Ecto neural progenitor cell (in vitro differentiated cells): ENCODE measurements at places on chromosomes 5 and 9.

DNA sequence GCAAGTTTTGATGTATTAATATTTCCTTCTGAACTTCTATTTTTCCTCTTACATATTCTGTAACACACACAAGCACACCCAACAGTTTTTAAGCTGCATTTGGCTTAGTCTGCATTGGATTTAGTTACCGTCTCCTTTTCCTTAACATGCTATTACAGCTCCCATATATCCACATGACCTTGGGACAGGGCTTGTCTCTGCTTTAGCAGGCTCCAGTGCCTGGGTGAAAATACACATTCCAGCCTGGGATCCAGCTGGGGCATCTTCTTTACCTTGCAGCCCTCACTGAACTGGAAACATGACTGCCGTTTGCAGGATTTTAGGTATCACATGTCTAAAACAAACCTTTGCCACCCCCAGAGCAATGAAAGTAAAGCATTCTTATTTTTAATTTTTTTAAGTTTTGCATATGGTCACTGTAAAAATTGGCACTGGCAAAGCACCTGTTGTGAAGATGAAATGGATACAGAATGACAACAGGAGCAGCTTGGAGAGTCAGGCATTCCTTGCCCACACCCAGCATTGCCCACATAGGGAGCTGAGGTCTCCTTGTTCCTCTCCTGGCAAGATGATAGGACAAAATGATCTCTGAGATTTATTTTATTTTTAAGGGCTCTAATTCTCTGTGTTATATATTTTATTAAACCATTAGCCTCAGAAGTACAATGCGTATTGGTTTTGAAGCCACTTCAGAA is 4.0 kb downstream of the GADD45G start:
- DNase-seq, result no peak

GRCh38 chr9:105828171-105828570 is 133.8 kb downstream of the TMEM38B start:
- DNase-seq, result no peak

- DNase-seq, result no peak
These were observed 13.9 kb downstream of the ZCCHC9 start for GRCh38 chr5:81315336-81315735.

DNA sequence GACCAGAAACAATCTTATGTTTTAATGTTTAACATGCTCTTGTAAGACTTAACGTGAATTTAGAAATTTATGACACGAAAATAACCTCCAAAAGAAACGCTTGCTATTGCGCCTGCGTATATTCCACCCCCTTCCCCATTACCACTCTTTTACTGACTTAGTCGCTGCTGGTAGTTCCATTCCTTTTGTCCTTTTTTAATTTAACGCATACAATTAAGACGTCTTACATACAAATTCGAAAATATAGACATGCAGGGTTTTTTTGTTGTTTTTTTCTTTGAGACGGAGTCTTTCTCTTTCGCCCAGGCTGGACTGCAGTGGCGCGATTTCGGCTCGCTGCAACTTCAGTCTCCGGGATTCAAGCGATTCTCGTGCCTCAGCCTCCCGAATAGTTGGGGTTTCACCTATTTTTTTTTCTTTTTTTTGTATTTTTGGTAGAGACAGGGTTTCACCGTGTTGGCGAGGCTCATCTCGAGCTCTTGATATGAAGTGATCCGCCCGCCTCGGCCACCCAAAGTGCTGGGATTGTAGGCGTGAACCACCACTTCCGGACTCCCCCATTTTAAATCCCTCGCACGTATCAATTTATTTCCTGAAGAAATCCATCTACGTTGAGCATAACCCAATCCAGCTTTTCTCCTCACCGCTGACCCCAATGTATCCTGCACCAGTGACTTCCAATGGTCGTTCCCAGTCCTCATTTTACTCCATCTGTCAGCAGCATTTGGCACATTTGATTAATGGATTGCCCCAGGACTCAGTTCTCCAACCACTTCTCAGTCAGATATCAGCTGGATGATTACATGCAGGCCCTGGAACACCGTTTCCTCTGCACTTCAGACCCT is 684 bp upstream of the MED7 start:
- no peak for DNase-seq

- no peak for DNase-seq
These were observed 60.8 kb upstream of the ARRDC3 start for GRCh38 chr5:91443761-91444467.

DNA sequence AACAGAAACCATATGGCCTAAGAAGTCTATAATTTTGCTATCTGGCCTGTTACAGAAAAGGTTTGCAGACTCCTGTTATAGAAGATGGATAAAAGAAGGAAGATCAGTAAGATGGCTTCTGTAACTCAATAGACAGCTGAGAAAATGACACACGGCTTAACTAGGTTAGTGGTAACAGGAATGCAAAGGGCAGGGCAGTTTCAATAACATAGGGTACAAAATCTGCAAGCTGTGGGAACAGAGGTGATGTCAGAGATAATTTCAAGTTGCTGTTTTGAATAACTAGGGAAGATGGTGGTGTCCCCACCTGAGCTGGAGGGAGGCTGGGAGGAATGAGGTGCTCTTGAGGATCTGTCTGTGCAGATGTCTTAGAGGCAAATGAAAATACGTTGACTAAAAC is 106.5 kb downstream of the GLIS3 start:
- DNase-seq, result no peak

GRCh38 chr5:140248414-140248813 is 54.5 kb downstream of the PFDN1 start:
- no peak for DNase-seq

- peak; percentile 89 for DNase-seq
These were observed at the start of gene RORB for GRCh38 chr9:74496819-74497747. Gene RORB, plus strand, starts transcription at chr9:74497335. Its CDS starts 642 bp downstream, at chr9:74497977.

- no peak for DNase-seq
These were observed 294.3 kb upstream of the IRX1 start for GRCh38 chr5:3301306-3301705.

- no peak for DNase-seq
These were observed 37.0 kb downstream of the TNFSF8 start for GRCh38 chr9:114893221-114894010.

GRCh38 chr5:137220523-137220927 is 278.6 kb downstream of the SPOCK1 start:
- DNase-seq, result no peak

- peak; percentile 65 for DNase-seq
These were observed 146.8 kb upstream of the IQGAP2 start for GRCh38 chr5:76256116-76256889.

DNA sequence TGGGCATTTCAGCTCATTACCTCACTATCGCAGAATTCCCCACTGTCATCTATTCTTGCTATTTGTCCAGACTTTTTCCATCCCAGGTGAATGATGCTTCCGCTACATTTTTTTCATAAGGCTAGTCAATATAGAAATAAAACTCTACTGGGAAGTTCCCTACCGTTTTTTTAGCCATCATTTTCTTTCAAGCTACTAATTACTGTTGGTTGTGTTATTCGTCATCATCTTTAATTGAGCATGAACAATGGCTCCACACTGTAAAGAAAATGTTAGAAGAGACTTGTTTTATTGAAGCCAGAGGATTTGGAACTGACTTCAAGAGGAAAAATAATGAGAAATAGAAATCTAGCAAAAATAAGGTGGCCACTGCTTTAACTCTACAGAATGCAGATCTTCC is 265.0 kb downstream of the ZNF608 start:
- no peak for DNase-seq

GRCh38 chr5:33319151-33319550 is 121.6 kb upstream of the TARS1 start:
- no peak for DNase-seq

- no peak for DNase-seq
These were observed 98.0 kb downstream of the MACIR start for GRCh38 chr5:103356350-103357091.

DNA sequence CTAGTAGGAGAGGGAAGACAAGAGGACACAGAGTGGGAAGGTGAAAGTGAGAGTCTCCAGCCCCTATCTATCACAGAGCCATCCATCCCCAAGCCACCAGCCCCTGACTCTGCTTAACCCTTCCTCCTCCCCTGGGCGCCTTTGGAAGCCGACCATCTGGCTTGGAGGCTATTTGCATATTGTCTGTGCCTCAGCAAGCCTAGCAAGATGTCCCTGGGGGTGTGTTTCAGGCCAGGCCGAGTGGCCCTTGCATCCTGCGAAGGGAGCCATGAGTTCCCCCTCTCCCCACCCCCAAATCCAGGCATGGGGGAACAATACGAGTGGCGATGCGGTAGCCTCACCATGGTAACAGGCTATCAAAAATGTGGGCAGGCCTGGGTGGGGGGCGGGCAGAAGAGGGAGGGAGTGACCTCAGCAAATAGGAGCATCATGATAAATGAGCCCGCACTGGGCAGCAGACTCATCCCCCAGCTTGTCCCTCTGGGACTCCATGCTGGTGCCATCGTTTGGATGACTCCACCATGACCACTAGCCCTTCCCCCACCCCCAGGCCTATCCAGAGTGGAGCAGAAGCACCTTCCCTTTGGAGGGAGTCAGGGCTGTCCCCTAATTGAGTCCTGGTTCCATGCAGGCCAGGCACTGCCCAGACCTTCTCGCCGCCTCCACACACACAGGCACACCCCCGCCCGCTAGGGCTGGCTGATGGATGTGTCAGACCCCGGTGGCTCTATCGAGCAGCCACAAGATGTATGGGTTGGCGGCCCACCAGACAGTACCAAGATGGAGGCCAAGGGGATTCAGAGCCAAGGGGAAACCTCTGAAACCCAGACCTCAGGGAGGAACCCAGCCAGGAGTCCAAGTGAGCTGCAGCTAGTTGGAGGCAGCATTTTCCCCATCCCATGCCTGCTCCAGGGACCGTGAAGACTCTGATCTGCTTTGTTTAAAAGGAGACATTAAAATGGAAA is 14.6 kb downstream of the URM1 start:
- peak; percentile 75 for DNase-seq

GRCh38 chr5:14773588-14773987 is 98.0 kb downstream of the ANKH start:
- DNase-seq, result no peak

DNA sequence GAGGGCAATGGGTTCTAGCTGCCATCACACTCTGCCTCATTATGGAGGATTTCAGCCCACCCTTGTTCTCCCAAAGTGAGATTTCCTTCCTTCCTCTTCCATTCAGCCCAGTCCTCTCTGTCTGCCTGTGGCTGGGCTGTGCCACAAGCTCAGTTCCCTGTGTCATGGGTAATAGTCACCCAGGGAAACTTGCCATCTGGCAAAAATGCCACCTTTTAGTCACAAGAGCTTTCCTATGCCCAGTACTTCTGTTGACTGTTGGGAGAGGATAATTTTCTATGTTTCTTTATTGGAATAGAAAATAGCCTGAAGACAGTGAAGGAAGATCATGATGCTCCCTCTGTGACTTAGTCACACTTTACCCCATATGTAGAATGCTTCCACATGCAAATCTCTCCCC is 71.4 kb downstream of the TLR4 start:
- no peak for DNase-seq

- DNase-seq, result no peak
These were observed 60.2 kb downstream of the UHRF2 start for GRCh38 chr9:6473151-6473550.

- no peak for DNase-seq
These were observed 9.4 kb upstream of the REEP5 start for GRCh38 chr5:112931473-112931872.

GRCh38 chr9:125435776-125436612 is 174.4 kb downstream of the GAPVD1 start:
- peak; percentile 41 for DNase-seq

DNA sequence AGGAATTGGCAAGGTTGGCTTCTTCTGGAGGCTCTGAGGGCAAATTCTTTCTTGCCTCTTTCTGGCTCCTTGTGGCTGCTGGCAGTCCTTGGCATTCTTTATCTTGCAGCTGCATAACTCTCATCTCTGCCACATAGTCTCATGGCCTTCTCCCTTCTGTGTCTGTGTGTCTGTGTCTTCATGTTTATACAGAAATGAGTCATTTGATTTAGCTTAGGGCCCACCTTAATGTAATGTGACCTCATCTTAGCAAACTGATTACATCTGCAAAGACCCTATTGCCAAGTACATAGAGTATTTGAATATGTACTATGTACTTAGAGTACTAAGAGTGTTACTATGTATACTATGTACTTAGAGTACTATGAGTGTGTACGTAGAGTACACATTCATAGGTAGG is 122.5 kb downstream of the RFK start:
- DNase-seq, result no peak

DNA sequence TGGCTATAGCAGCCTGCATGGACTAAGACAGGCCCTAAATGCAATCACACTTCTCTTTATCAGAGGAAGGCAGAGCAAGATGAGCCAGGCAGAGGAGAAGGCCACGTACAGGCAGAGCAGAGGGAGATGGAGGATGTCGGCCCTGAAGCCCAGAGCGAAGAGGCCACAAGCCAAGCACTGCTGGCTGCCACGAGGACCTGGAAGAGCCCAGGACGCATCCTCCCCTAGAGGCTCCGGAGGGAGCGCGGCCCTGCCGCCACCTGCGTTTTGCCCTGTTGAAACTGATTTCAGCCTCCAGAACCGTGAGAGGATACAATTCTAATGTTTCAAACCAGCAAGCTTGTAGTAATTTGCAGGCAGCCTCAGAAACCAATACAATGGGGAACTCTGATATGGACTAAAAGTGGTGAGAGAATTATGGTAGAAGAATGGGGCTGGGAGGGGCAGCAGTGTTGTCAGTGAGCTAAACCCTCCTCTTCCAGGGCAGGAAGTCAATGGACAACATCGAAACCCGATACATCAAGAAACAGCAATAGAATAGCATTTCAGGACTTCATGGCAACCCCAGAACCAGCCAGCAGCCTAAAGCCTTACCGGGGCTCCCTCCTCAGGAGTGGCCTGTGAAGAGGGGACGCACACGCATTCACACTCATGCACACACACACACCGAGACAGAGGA is 32.6 kb downstream of the ADAMTS2 start:
- DNase-seq, result no peak

DNA sequence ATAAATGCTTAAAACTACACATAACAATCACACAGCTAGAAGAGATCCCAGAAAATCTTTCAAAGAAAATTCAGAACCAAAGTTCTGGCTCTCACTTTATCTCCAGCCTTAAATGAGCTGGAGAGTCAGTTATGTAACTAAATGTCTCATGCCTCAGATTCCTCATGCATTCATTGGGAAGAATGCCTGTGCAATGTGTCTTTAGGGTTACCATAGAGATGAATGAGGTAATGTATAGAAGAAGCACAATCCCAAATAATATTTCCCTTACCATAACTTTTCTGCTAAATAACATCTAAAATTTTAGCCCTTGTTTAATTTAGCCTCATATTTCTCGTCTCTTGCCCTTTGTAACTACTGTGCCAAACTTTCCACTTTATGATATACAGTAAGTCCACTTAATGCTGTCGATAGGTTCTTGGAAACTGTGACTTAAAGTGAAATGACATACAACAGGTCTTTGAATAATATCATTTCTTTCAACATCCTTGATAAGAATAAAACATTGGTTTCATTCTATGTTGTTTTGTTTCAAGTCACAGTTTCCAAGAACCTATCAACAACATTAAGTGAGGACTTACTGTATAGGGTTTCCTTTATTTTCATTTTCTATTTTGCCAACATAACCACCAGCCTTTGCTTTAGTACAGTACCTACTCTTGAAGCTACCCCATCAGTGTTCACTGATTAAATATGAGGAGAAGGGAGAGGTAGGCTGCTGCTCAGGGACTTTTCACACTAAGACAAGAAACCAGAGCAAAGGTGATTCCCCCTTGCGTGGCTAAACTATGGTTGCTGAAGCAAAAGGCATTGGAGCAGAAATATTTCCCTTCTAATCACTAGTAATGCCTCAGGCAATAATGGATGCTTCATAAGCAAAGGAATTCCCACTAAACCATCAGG is 295.7 kb upstream of the PTGER4 start:
- DNase-seq, result no peak

- no peak for DNase-seq
These were observed 343.6 kb downstream of the SPATA31D1 start for GRCh38 chr9:82332018-82332773.
